Esophagus squamous epithelium (tissue), 5 donors: ENCODE measurements at places on chromosomes 6 and 20.

- DNase-seq, result no peak
These were observed 13.3 kb downstream of the FRK start for GRCh38 chr6:116047173-116047933.

- DNase-seq, result no peak
These were observed 15.3 kb upstream of the ZC3H12D start for GRCh38 chr6:149500096-149500495.

DNA sequence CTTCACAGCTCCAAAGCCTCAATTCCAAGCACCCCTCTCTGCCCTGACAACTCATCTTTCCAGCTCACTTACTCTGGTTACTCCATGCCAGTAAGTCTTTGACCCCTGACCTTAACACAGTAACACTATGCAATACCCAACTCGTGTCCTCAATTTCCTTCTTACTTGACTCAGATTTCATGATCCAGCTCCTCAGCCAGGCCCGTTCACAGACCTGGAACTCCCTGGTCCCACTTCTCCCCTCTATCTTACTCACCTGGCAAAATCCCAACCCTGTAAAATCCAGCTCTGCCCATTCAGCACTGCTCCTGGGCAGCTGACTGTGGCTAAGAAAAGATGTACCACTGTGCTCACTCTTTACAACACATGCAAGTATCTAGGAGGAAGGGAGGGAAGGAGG is 7.9 kb downstream of the GNL1 start:
- no peak for DNase-seq

DNA sequence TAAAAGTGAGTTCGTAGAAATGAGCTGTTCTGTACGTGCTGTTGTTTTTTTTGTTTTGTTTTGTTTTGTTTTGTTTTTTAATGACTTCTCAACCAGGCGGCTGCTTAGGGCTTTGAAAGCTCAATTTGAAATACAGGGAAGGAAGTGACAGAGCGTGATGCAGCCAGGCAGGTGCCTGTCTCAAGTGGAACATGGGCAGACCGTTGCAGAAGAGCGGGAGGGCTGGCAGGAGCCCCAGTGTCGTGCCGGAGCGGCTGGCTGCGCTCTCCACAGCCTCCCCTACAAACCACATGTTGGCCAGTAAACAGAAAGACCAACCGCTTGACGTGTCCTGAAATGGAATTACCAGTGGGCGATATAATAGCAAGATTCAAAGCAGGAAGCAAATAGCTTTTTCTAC is 164.9 kb upstream of the RREB1 start:
- no peak for DNase-seq

DNA sequence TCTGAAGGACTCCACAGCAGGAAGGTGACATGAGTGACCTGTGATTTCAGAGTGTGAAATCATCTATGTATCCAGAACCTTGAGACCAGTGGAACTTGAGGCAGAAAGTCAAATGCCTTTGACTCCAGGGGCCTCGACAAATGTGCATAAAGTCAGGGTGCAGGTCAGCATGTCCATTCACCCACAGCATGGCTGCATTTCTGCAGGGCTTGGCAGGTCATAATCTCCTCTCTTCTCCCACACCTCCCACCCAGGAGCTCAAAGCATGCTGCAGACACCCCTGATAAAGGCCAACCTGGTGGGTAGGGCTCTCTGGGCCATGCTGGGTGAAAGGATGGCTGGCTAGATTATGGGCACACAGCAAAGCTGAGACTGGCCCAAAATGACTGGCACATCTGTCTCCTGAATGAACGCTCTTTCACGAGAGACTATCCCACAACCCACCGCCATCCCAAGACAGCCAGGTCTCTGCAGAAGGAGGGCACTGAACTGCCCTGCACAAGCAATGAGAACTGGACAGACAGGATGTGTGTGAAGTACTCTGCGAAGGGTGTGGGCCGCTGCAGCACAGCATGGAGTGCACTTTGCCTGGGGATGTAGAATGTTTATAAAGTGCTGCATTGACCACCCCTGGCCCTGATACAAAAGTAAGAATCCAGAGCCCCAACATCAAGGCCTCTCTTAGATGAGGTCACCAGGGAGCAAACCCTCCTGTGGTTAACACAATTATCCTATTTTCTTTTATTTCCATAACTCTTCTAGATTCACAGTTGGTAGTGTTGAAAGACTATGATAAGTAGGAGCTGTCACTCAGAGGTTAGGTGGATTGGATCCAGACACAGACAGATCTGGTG is 78.2 kb upstream of the NXT1 start:
- DNase-seq, result no peak

DNA sequence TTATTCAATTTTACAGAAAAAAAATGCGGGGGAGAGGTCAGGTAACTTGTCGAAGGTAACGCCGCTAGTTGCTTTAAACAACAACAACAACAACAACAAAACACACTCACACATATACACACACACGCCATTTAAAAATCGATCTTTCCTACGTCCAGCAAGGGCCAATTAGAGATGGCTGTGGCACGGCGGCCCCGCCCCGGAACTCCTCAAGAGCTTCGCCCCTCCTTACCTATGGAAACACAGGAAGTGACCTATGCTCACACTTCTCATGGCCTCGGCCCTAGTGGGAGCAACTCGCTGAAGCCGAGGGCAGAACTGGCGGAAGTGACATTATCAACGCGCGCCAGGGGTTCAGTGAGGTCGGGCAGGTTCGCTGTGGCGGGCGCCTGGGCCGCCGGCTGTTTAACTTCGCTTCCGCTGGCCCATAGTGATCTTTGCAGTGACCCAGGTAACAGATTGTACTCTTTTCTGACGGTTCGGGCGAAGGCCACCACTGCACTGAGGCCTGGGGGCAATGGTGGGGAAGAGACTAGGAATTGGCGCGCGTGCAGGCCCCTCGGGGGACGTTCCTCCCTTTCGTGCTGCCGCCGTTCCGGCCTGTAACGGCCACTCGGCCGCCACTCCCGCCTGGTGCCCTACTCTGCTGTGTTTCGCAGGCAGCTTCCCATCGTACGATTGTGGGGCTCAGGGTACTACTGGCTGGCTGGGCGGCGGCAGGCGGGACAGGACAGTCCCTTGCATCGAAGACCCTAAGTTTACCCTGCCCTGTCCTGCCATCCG is at the start of gene TBP:
Gene TBP (plus strand): TSS at position 357 of the 783 bp plus-strand sequence. CDS start 2,661 bp downstream, outside the sequence.
- DNase-seq, result peak; percentile 93

GRCh38 chr20:62405108-62405980 is 1.7 kb downstream of the CABLES2 start:
- no peak for DNase-seq

DNA sequence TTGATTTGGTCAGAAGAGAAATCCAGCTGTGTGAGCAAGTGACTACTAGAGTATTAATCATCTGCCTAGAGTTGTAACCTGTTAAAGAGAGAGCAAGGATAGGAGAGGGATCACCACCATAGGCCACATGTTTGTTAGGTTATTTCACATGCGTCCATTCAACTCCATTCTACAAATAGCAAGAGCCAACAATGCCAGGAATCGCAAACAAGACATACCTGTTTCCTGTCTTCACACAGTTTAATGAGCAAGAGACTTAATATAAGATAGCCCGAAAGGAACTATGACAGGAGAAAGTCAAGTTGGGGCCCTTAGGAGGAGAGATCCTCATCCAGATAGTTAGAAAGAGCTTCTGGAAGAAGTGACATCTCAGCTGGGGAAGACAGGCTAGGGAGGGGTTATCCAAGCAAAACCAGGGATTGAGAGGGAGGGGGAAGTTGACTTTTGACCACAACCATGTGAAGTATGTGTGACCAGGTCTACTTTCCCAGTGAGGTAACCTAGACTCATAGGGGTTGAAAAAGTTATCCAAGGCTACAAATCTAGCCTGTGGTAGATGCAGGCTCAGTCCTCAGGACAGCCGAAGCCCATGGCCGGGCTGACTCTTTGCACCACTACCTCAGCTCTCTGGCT is 147.4 kb downstream of the ALDH8A1 start:
- no peak for DNase-seq

GRCh38 chr6:15715060-15715459 is 52.2 kb upstream of the DTNBP1 start:
- no peak for DNase-seq

DNA sequence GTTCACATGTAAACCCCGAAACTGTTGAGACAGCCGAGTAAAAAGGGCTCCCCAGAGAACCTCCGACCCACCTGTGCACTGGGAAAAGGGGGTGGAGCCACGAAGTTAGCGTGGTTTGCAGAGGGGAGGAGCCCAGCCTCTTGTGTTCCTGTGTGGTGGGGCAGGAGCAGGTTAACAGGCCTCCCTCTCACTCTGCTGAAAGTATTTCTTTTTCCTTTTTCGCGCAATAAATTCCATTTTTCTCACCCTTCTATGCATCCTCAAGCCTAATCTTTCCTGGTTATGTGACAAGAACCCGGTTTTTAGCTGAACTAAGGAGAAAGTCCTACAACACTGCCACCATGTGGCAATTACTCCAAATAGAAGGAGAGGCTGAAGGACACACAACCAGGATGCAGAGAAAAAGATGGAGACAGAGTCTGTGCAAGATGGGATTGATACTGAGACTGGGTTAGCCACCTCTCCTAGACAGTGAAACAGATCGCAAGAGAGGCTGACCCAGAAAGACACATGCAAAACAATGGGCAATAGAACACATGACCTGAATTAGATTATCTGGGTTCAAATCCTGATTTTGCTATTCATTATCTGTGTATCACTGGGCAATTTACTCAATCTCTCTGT is 168.7 kb upstream of the PRSS16 start:
- DNase-seq, result no peak

- DNase-seq, result no peak
These were observed 210.0 kb upstream of the SOX4 start for GRCh38 chr6:21383450-21384085.

GRCh38 chr20:1722513-1723050 is 65.0 kb upstream of the SIRPG start:
- no peak for DNase-seq

- no peak for DNase-seq
These were observed 3.1 kb upstream of the CABLES2 start for GRCh38 chr20:62409931-62410745.

- peak; percentile 13 for DNase-seq
These were observed 72.4 kb upstream of the BACH2 start for GRCh38 chr6:90369024-90369519.

DNA sequence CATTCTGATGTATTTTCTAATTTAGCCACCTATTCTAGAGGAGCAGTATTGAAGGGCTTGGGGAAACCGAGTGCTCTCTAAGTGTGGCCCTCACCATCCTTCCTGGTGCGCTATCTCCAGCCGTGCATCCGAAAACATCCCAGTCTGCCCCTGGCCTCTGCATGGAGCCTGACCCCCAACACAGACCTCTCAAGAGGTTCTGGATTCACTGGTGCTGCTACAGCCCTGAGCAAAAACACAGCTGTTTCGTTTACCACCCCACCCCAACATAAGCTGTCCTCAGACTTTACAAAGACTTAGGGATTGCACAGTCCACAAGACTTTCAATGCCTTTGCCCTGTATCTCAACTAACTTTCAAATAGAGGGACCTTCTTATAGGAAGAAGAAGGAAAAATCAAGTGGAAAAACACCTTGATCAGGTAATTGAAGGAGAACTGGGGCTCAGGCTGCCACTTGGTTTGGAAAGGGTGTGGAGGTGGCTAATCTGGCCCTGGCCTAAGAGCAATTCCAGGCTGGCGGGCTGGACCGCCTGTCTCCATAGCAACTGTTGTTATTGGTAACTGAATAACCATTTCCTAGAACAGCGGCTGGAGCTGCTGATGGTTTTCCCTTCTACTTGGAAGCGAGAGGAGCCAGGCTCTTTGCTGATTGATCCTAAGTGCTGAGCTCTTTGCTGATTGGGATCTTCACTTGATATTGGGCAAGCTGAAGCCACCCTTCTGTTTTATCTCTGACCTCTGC is 90.2 kb upstream of the TOX2 start:
- DNase-seq, result no peak

DNA sequence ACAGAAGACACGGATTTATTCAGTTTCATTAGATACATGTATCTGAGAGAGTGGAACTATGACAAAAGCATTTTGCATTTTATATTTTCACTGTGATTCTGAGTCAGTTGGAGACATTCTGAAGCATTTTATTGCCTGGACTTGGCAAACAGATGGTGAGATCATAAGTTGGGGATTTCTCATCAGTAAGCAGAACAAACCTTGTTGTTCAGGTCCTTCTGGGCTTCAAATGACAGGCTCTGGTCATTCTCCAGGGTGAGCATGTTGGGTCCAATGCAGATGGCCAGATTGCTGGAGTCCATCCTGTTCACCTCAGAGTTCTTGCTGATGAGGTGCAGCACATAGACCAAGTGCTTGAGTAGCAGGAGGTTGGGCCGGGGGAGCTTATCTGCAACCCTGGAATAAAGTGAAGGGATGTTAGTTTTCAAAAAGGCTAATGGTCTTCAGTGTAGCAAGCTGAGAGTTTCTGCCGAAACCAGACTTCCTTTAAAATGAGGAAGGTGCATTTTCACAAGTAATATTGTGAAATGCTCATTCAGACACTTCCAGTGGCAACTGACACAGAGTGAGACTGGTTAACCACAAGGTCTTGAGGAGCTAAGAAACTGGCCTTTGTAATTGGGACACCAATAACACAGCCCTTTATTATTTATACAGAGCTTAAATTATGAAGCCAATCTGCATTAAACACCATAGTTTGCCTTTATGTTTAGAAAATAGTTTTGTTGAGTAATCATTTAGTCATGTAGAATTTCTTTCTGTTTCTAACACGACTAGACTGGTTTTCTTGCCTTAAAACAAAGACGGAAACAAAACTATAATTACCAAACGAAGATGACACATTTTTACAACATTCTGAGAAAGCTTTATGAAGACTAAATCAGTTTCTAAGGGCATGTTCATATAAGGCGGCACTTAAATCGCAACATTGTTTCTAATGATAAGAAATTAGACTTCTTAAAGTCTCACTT is 5.6 kb downstream of the TAGAP start:
- DNase-seq, result no peak

- no peak for DNase-seq
These were observed 293.8 kb upstream of the RGS17 start for GRCh38 chr6:153424719-153425400.

DNA sequence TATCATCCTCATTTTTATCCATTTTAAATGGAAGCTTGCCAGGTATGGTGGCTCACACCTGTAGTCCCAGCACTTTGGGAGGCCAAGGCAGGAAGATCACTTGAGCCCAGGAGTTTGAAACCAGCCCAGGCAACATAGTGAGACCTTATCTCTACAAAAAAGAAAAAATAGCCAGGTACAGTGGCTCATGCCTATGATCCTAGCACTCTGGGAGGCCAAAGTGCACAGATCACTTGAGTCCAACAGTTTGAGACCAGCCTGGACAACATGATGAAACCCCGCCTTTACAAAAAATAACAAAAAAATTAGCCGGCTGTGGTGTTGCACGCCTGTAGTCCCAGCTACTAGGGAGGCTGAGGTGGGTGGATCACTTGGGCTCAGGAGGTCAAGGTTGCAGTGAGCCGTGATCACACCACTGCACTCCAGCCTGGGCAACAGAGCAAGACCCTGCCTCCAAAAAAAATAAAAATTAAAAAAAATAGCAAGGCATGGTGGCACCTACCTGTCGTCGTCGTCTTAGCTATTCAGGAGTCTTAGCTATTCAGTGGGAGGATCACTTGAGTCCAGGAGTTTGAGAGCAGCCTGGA is 89.0 kb downstream of the TCP11 start:
- DNase-seq, result no peak

- no peak for DNase-seq
These were observed 7.4 kb downstream of the PERP start for GRCh38 chr6:138099832-138100231.

GRCh38 chr20:22629927-22630326 is 45.6 kb upstream of the FOXA2 start:
- no peak for DNase-seq

- no peak for DNase-seq
These were observed 149.5 kb upstream of the SASH1 start for GRCh38 chr6:148193063-148193680.
